ENCODE measurements at places on chromosomes 2 and 18.

DNA sequence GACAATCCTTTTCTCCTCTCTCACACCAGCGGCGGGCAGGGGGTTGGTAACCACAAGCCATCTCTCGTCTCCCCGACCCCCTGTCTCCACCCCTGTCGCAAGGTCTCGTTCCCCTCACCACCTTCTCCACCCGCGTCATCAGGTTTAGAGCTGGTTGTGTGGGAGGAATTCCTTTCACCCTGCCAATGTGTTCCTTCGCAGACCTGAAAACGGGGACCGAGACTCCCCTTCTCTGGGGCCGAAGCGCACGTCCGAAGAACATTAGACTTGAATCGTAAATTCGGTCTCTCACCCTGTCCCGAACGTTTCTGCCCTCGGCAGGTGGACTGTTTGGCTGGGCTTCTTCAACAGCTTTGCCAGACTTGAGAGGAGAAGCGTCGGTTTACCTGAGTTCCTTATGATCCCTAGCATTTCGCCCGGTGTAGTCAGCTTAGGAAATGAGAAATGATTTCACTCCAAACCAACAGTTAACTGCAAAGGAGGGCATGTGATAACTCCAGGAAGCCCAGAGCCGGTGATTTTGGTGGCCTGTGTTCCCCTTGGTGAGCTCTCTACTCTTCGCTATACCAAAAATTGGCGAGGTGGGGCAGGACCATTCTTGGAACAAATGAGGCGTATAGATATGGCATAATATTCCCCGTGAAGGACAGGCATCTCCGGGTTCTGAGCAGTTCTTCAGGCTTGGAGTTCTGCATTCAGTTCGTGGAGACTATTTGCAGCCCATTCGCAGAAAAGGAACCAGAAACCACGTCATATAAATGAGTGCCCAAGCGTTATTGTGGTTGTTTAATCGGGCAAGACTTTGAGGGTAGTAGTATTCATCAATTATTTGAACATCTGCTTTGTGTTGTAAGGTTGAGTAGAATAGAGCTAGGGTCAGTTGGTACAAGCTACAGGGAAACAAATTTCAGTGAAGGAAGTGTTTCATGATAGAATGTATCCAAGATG lies 694 bp downstream of the CFAP36 start:
- DNase-seq, result peak; percentile 46

GRCh38 chr18:58669731-58670378 lies 1.4 kb upstream of the MALT1 start:
- DNase-seq, result no peak

- DNase-seq, result no peak
These were observed 111.7 kb upstream of the DYNAP start for GRCh38 chr18:54479365-54479764.

DNA sequence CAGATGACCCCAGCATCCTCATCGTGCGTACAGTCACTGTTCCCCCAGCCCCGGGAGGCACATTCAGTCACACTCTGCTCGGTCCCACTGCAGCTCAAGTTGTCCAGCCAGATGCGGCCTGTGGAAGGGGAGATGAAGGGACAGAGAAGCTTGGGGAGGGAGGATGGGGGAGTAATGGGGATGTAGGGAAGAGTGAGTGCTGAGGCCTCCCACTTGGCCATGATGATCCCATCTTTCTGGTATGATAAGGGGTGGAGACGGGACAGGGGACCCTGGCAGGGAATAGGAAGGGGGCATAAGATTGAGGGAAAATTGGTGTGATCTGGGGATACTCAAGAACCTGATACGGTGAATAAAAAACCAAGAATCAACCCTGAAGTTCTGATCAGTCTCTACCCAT lies 3.5 kb downstream of the LOXL3 start:
- DNase-seq, result no peak

DNA sequence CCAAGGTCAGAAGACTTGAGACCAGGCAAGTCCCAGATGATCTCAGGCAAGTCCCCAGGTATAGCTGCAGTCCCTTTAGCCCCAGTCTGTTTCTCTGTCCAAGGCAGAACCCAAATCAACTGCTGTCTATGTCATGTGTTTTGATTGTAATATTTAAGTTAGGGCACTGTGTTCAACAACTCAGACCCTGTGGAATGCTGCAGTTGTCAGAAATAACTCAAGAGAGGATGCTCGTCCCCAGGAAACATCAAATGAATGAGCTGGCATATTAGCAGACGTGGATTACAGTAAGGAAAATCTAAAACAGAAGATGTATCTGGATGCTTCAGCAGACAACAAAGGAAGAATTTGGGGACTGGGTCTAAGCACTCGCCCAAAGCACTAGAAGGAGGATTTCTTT lies 70.1 kb downstream of the BCL11A start:
- DNase-seq, result no peak

DNA sequence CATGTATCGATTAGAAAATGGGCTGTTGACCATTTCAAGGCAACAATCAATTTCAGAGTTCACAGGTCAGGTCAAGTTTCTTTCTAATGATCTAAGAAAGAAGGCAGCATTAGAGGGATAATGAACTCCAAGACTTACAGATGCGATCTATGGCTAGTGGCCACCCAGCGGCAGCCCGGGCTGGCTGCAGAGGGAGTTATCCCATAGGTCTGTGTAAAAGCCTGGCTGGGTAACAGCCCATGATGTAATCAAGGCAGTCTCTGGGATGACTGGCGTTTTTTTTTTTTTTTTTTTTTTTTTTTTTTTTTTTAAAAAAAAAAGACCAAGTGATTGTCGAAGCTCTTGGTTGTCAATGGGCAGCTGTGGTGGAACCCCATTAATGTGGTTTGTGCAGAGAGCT lies 171.1 kb upstream of the SKOR2 start:
- no peak for DNase-seq

- no peak for DNase-seq
These were observed 9.2 kb upstream of the IL1A start for GRCh38 chr2:112793449-112793978.

DNA sequence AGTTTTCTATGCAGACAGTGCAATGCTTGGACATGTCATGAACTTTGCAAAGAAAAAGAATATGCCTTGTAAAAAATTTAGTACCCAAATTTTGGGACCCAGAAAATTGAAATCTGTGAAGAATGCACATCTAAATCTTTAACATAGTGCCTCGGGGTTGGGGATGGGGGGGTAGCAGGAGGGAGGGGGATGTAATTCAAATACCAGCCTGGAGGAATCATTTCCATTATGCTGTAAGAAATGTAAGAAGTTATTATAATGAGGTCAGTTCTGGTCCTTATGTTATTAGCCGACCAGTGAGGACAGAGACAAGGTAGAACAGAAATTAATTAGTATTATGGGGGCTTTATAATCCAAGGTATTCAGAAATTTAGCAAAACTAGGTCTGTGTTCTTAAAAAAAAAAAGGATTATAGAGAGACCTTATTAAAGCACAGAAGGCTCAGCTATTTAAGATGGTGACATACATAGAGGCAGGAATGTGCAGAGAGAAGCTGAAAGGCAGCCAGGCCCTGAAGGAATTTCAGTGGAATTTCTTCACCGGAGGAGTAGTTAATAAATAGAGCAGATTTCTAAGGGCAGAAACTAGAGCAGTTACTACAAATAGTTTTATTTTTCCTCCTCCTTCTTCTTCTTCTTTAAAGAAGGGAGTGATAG lies 89.0 kb upstream of the RBMS1 start:
- no peak for DNase-seq

DNA sequence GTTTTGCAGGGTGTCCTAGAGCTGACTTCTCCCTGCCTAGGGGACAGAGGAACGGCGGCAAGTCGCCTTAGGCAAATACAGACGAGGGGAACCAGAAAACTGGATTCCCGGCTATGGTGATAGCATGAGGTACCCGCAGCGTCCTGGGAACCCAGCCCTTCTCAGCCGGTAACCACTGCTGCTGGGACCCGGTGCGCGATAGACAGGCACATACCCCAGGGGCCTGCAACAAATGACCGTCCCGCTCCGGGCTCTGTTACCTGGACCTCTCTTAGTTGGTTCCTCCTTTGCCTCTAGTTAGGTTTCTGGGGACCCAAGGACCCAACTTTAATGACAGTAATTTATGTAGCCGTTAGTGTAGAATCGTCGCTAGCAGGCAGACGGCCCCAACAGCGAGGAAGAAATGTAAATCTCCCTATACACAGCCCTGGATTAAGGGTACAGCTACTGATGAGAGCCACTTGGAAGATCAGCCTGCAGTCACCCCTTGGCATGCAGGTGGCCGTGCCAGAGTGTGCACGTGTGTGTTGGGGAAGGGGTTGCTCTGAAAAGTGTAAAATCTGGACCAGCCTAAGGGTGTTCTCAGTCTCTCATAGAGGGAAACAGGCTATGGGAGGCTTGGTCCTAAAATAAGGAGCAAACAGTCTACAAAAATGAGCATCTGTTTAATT lies 819 bp upstream of the SERPINE2 start:
- no peak for DNase-seq

GRCh38 chr2:236984046-236984445 lies 101.6 kb upstream of the COPS8 start:
- no peak for DNase-seq

DNA sequence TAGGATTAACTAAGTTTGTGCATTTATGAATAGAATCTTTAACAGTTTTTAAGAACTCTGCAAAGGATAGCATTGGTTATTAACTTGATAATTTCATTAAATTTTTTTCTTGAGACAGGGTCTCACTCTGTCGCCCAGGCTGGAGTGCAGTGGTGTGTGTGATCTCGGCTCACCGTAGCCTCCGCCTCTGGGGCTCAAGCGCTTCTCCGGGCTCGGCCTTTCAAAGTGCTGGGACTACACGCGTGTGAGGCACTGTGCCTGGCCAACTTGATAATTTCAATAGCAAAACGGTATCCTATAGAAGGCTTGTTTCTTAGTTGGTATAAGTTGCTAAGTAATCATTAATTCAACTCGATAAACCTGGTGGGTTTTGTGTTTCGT lies 38.0 kb downstream of the ADNP2 start:
- no peak for DNase-seq

GRCh38 chr2:80329491-80329890 lies 24.9 kb upstream of the LRRTM1 start:
- DNase-seq, result no peak

GRCh38 chr18:57438743-57439608 lies 3.8 kb downstream of the ONECUT2 start:
- DNase-seq, result no peak

Measured in naive B cell (primary cell).